ENCODE measurements at places on chromosomes 5 and 9.

GRCh38 chr9:3441197-3441816 is 84.5 kb downstream of the RFX3 start:
- DNase-seq = peak; percentile 62

GRCh38 chr9:112091810-112092209 is 83.3 kb downstream of the SUSD1 start:
- DNase-seq = no peak

DNA sequence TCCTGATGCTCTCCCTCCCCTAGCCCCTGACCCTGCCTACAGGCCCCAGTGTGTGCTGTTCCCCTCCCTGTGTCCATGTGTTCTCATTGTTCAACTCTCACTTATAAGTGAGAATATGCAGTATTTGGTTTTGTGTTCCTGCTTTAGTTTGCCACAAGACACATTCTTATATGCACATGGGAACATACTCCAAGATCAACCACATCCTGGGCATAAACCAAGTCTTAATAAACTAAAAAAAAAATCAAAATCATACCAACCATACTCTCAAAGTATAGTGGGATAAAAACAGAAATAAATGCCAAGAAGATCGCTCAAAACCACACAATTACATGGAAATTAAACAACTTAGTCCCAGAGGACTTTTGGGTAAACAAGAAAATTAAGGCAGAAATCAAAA is 11.2 kb upstream of the ZCCHC9 start:
- peak; percentile 55 for DNase-seq

DNA sequence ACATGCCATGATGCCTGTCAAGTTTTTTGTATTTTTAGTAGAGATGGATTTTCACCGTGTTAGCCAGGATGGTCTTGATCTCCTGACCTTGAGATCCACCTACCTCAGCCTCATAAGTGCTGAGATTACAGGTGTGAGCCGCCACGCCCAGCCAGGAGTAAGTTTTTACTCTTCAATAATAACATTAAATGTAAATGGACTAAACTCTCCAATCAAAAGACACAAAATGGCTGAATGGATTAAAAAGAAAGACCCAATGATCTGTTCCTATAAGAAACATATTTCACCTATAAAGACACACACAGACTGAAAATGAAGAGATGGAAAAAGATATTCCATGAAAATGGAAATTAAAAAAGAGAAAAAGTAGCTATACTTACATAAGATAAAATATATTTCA is 37.2 kb upstream of the ISOC1 start:
- no peak for DNase-seq

GRCh38 chr9:87286506-87286905 is 211.2 kb upstream of the DAPK1 start:
- DNase-seq = no peak

DNA sequence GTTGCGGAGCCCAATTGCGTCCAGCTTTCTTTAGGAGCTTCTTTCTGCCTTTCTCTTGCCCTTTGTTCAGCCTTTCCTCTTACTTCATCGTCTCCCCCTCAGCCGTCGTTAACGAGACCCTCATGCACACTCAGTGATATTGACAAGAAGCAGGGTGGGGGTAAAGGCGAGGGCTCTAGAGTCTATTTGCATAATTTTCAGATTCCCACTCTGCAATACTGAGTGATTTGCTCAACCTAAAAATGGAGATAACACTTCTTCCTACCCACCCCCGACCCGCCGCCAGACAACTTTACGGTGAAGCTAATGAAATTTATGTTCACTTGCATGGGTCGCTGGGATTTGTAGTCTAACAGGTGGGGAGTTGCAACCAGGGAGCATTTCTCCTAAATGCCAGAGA is 1.3 kb upstream of the TBC1D2 start:
- DNase-seq = no peak

DNA sequence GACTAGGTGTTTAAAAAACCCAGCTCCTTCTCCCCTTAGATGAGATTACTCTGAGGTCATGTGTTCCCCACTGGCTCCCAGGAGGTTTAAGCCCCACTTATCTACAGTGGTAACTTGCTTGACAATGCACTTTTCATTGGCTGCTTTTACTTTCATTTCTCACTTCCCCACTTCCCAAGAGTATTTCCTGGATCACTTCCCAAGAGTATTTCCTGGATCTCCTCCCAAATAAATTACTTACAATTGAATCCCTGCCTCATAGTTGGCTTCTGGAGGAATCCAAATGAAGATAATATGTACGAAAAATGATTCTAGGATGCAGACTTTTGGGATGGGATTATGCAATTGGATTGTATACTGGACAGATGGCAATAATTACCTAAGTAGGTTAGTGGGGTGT is 47.1 kb upstream of the CHSY3 start:
- DNase-seq = no peak

DNA sequence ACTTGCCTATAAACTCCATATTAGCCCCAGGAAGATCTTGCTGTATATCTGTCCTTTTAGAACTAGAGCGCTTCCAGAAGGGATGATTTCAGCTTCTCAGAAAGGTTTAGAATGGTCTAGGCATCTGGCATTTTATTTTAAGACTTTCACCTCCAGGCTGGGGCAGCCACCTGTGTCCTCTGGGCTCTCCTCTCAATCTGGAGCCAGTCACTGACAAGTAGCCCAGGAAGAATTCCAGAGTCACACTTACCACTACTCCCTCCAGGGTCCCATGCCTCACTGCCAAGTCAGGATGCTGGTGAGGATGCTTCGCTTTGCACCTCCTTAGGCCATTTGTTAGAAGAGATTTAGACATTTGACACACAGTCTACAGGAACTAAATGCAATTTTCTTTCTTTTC is 20.8 kb downstream of the B4GALT1 start:
- no peak for DNase-seq

DNA sequence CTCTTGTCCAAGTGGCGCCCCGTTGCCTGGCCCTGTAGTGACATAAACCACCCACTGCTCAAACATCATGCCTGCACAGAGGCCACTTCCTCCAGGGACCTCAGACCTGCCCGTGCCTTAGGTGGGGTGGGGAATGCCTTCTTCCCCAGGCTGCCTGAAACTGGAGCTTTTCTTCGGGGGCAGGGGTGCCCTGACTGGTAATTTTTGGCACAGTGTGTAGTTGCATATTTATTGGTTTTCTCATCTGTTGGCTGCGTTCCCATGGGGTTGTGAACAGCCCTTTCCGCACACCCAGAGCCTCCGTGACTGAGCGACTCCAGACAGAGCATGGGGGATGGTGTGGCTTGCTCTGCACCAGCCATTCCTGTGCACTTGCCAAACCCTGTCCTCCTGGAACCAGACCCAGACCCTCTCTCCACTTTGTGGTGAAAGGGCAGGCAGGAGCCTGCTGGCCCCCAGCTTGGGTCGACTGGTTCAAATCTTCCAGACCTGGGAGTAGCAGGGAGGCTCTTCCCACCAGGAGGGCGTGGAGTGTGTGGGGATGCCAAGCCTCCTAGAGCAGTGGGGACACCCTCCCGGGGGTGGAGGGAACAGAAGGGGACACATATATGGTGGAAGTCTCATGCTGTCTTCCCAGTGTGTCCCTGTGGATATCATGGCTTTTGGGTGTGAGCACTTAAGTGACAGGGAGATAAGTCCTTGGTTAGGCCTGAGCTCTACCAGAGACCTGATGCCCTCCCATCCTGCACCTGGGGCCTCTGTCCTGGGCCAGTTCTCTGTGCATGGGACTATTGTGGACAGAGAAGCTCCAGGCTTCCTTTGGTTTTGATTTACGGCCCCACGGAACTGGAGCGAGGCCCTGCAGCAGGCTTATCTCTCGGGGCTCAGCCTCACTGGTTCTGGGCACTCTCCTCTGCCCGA is 39.6 kb downstream of the WNK2 start:
- DNase-seq = no peak

DNA sequence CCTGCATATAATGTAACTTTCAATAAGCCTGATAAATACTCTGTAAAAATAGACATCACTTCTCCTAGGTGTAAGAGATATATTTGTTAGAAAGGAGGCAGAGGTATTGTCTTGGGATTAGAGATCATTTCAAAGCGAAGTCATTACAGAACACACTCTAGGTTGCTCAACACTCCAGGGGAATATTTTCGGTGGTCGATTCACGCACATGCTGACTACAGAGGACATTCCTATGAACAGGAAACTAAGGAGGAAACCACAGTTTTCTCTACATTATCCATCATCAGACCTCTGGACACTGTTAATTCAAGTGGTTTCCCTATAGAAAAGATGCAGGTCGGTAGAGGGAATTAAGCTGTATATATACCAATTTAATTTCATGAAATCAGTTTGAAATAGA is 370.0 kb downstream of the NDUFS4 start:
- DNase-seq = no peak

DNA sequence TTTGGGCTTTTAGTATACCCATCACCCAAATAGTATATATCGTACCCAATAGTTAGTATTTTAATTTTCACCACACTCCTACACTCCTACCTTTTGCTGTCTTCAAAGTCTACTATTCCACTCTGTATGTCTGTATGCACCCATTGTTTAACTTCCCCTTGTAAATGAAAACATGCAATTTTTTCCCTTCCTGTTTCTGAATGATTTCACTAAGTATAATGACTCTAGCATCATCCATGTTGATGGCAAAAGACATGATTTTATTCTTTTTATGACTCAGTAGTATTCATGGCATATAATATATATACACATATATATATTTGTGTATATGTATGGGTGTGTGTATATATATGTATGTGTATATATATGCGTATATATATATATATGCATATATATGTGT is 63.1 kb upstream of the FAM174A start:
- no peak for DNase-seq

GRCh38 chr5:167743695-167744464 is 547.6 kb upstream of the WWC1 start:
- DNase-seq = no peak

GRCh38 chr9:93244101-93244500 is 60.2 kb downstream of the WNK2 start:
- DNase-seq = no peak

DNA sequence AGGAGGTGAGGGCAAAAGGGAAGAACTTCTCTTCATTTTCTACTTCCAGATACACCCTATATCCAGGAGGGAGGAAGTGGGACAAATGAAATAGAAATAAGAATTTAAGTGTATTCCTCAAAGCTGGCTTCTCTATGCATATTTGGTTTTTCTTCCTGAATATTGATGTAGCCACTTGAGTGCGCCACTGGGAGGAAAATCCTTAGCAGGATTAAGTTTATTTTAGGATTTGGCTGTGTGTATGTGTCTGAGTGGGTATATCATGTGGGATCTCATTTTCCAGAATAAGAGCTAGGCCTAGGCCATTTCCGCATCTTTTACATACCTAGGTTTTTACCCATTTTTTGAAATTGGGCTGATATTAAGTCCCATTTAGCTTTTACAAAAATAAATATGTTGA is 42.5 kb downstream of the MAP1B start:
- no peak for DNase-seq

DNA sequence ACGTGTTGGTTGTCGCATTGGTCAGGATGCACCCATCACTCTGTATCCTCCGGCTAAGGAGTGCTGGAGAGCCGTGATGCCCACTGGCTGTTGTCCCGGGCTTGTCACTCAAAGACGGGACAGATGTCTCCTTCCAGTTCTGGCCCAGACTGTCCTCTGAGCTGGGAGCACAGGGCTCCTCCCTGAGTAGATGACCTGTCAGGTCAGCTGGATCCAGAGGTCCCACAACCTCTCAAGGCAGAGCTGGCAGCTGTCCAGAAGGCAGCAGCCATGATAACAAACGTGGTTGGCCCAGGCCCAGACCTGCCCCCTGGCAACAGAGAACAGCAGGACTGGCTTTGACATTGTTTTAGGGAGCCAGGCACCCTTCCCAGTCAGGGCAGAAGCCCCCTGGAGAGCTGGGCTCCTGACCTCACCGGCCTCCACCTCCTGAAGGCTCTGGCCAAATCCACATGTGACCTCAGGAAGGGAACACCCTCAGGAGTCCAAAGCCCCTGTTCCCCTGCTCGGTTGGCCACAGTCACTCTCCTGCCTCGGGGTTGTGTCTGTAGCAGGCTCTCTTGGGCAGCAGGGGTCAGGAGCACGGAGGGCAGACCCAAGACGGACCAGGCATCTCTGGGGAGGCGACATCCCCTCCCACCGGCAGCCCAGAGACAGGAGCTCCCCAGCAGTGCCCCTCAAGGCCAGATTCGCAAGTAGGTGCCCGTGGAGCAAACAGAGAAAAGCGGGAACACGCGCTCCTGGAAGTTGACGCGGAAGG is 10.3 kb downstream of the TRIM7 start:
- no peak for DNase-seq

- DNase-seq = no peak
These were observed 36.6 kb downstream of the BICD2 start for GRCh38 chr9:92727716-92728700.
